Sigmoid colon (tissue), 7 donors: ENCODE measurements at places on chromosomes 12 and 14. TPM values are rescaled to one million over a fixed set of nuclear protein-coding genes. Genes with fewer than 3 reads are reported as not detected.

IAPP gene
- polyA plus RNA-seq = not detected

GRCh38 chr12:52990206-52990605 is 16.1 kb upstream of the EIF4B start:
- no peak overlapping the region for H3K4me3 ChIP-seq
- no peaks in the 10 kb centered on the region for H3K36me3 ChIP-seq
- no peaks in the 10 kb centered on the region for H3K27me3 ChIP-seq
- no peak overlapping the region for H3K27ac ChIP-seq

DNA sequence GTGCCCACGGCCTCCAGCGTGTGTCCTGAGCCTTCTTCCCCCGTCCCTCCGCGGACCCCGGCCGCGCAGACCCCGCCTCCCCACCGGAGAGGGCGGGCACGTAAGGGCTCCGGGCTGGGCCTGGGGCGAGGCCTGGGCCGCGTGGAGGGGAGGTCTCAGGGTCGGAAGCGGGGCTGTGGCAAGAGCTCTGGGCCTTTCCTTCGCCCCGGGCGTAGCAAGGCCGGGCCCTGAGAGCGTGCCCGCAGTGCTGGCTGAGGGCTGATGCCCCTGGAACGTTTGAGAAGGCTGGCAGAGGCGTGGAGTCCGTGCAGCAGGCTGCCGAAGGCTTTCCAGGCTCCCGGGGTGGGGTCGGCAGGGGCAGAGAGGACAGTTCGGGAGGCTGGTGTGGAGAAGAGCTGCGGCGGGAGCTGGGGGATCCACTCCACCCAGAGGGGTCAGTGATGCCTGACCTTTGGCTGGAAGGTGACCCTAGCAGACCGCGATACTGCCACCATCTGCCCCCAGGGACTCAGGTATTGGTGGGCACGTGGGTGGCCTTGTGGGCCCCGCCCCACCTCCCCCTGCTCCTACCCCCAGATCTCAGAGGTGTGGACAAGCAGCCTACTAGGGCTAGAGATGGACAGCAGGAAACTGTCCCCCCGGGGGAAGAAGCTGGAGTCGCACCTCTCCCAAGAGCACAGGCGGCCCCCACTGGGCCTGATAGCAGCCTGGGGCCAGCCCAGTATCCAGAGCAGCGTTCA is 558 bp downstream of the TEX22 start:
- peaks cover 9% of the 10 kb centered on the region for H3K36me3 ChIP-seq
- H3K27me3 ChIP-seq = no peaks in the 10 kb centered on the region
- H3K4me1 ChIP-seq = no peaks in the 10 kb centered on the region
- no peak for DNase-seq

NANOG gene
- not detected for polyA plus RNA-seq

ENO2 gene
- 1.8 TPM for polyA plus RNA-seq

CPM gene
- polyA plus RNA-seq = 15.3 TPM

- H3K27ac ChIP-seq = no peak overlapping the region
- H3K4me3 ChIP-seq = no peak overlapping the region
- DNase-seq = no peak
- peaks cover 19% of the 10 kb centered on the region for H3K4me1 ChIP-seq
- no peaks in the 10 kb centered on the region for H3K27me3 ChIP-seq
These were observed 452.7 kb upstream of the PDE3A start for GRCh38 chr12:19915392-19916195.

- H3K4me3 ChIP-seq = no peak overlapping the region
- no peak for DNase-seq
- H3K27me3 ChIP-seq = no peaks in the 10 kb centered on the region
- H3K27ac ChIP-seq = no peak overlapping the region
These were observed 406.7 kb downstream of the NOVA1 start for GRCh38 chr14:26191123-26191522.

DNA sequence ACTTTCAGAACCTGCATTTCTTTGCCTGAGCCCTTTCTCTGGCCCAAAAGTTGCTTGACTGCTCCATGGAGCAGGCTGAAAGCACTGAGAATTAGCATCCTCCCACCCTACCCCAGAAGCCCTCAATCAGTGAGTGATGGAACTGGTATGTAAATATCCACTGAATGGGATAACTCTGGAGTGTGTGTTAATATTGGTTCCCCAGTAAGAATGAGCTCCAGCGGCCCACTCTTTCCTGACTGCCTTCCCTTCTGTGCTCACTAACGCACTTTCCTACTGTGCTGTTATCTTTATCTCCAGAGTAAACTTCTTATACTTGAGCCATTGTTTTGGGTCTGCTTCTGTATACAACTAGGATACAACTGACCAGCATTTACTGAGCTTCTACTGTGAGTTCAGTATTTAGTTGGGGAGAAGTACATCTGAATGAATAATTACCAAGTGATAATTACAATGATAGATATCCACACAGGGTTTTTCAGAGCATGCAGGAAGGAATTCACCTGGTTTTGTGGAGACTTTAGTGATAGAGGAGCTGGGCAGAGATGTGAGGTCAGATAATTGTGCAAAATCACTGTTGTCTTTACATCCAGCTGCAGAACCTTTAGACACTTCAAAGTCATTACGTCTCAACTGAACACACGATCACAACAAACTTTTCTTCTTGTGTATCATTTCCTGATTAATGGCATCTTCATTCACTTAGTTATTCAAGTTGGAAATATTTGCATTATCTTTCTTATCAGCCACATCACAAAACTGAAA is 149.2 kb upstream of the BTG1 start:
- no peak overlapping the region for H3K4me3 ChIP-seq
- H3K36me3 ChIP-seq = no peaks in the 10 kb centered on the region
- H3K27me3 ChIP-seq = no peaks in the 10 kb centered on the region
- H3K4me1 ChIP-seq = no peaks in the 10 kb centered on the region
- no peak for DNase-seq

TMCC3 gene
- 18.0 TPM for polyA plus RNA-seq
